ENCODE measurements at places on chromosomes 16 and 17. TPM values are rescaled to one million over a fixed set of nuclear protein-coding genes. Genes with fewer than 3 reads are reported as not detected.

Gene PLCD3
- 36.0 TPM for polyA plus RNA-seq

Gene MYH8
- not detected for polyA plus RNA-seq

Gene FTSJ3
- 52.2 TPM for polyA plus RNA-seq

Gene DHX58
- not detected for polyA plus RNA-seq

Gene SDR42E1
- polyA plus RNA-seq: not detected

Gene TAOK1
- 5.8 TPM for polyA plus RNA-seq

Gene CLEC18A
- polyA plus RNA-seq: 0.55 TPM

Gene BAIAP3
- 2.7 TPM for polyA plus RNA-seq

Gene DHODH
- 10.2 TPM for polyA plus RNA-seq

Gene ITGAL
- not detected for polyA plus RNA-seq

- DNase-seq: peak; percentile 45
Observed at GRCh38 chr17:45332989-45333701, 16.3 kb upstream of the MAP3K14 start.

DNA sequence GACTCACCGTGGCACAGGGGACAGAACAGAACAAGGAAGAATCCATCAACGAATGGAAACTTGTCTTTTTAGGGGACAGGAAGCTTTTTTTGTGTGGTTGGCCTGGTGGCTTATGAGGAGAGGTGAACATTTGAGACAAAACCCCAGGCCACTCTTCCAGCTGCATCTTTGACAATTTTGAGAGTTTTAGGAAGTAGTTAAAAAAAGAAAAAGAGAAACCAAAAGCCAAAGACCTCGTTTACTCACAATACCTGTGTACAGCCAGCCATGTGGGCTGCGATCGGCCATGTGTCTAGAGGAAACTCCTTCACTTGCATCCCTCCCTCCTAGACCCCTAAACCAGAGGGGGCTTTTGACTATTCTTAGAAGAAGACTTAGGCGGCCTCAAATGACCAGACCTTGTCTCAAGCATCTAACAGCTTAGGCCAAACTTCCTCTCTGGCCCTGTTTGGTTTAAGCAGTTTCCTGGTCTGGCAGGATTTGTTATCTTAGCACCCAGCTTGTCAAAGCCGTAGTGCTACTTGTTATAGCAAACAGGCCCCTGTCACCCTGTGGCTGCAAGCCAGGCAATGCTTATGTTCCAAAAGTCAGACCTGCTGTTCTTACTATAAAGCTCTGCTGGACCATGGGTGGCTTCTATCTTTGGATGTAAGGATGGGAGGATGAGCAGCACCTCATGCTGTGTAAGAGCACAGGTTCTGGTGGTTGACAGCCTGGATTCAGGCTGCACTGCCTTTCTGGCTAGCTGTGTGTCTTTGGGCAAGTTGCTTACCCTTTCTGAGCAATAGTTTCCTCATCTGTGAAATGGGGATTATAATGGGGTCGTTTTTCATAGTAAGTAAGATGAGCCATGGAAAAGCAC is 17.7 kb downstream of the KSR1 start:
- peak; percentile 69 for DNase-seq

DNA sequence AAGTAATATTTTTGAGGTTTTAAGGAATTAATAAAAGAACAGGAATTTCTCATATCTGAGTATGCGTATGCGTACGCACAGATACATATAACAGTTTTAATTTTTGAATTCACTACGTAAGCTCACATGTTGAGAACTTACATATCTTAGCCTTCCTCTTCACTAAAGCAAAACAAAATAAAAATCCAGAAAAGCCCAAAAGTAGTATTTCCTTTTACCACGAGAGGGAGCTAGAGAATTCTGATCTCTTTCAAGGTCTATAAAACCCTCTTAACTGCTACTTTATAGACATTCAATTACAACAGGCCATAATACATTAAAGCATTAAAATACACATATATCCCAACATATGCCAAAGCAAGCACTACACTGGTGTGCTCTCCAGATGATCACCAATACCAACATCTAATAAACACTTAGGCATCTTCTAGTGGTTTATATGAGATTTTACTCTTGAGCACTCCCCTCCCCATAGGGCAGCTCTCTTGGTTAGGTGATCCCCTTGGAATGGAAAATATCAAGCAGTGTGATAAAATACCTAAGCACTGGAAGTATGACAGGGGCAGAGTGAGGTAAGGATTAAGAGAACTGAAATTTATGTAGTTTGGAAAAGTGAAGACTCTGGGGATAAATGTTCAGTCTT is 94.0 kb downstream of the SKAP1 start:
- DNase-seq: peak; percentile 67

GRCh38 chr17:50130559-50131305 is 772 bp upstream of the SAMD14 start:
- DNase-seq: no peak

DNA sequence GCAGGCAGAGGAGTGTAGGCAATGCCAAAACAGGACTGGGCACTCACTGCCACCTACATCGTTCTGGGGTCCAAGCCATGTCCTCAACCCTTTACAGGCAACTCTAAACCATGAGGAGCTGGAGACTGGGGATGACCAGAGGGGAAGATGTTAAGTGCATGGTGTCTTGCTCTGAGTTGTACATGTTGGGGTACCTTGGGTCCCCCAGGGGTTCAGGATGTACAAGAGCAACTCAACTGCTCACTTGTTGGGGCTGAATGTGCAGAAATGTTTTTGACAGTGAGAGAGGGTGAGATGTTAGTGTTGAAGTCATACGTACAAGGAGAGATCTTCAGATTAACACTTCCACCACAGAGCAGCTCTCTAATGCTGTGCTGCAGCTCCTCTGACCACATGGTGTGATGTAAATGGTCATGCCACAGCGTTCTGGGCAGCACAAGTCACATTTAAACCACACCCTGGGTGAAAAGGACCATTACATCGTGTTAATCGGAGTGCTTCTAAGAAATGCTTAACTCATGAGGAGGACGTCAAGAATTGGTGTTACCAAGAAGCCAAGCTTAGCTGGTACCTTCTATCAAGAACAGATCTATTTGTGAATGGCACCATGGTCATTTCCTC is 2.4 kb downstream of the CCL18 start:
- no peak for DNase-seq

GRCh38 chr16:17269439-17269838 is 201.3 kb downstream of the XYLT1 start:
- DNase-seq: no peak

DNA sequence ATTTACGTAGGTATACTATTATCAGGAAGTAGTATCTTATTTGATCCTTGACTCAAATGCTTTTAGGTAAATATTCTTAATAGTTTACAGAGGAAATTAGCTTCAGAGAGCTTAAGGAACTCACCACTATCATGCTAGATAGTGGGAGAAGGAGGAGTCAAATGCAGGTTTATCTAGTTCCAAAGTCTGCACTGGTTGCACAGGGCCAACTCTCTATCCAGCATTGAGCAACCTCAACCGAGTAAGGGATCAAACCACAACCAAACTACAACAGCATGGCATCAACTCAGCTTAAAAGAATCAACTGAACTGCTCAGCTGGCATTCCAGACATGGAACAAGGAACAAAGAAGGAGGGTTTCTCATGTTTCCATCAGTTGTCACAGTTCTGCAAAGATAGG is 306.0 kb downstream of the MAF start:
- no peak for DNase-seq

GRCh38 chr17:32487473-32488176 is 832 bp downstream of the CDK5R1 start:
- DNase-seq: peak; percentile 60

- peak; percentile 11 for DNase-seq
Observed at GRCh38 chr16:49352892-49353291, 20.7 kb upstream of the C16orf78 start.

- DNase-seq: no peak
Observed at GRCh38 chr16:66904846-66905632, 13.6 kb downstream of the CDH16 start.

DNA sequence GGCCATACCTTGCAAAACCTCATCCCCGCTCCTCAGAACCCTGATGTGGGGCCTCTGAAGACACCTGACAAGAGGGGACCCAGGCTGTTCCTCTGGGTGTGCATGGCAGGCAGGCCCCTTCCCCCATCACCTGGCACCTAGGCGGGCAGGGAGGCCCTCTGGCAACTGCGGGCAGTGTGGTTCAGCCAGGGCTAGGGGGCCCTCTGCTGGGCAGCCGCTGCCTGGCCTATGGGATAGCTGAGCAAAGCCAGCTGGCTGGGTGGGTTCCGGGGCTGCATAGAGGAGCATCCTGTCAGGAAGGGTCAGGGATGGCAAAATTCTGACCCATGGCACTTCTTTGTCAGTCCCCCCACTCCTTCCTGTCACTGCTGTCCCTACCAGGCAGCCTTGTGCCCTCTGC is 228.7 kb upstream of the ASIC2 start:
- peak; percentile 36 for DNase-seq

- DNase-seq: no peak
Observed at GRCh38 chr16:12700161-12700560, 103.5 kb downstream of the CPPED1 start.

DNA sequence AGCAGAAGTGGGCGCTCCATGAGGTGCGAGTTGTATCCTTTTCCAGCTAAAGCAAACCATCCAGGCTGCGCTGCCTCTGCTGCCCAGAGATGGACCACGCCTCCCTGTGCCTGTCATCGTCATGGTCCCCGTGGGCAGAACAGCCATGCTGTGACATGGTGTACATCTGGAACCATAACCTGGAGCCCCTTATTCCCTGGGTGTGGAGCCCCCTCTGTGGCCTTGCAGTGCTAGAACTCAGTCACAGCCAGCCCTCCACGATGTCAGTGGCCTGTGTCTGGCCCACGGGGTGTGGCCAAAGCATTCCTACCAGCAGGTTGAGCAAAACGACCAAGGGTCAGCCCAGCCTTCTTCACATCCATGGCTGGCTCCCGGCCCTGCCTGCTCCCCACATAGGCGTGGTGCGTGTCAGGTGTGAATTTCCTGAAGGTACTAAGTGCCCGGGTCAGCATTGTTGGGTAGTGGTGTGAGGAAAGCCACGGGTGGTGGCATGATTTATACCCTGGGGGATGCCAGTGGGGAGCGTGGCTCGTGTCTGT is 22.7 kb upstream of the JPT2 start:
- no peak for DNase-seq

DNA sequence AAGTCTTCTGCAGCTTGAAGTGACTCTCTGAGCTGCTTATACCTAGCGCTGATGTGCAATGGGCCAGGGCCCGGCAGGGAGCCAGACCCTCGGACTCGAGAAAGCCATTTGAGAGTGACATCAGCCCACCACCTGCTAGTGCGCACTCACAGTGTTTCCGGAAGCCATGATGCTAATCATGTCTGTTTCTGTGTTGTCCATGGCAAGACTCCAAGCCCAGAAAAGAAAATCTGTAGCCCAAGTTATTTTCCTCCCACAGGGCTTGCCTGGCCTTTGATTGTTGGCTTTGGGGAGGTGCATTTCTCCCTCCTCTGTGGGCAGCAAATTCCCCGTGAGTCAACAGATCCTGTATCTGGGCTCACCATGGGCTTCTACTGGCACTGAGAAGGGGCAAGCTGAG is 1.8 kb upstream of the CDRT4 start:
- DNase-seq: peak; percentile 60

DNA sequence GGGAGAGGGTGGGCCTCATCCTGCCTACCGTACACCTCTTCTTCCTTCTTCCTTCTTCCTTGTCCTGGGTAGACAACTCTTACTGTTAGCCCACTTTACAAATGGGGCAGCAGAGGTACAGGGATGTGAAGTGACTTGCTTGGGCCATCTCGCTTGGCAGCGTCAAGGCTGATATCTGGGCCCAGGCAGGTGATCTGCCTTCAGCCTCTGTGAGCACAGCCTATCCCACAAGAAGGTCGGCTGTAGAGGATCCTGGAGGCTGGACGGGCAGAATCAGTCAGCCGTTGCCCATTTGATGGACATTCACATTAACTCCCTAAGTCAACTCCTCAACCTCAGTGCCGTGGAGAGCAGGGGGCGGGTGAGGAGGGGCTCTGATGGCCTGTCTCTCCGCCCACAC is 317.3 kb downstream of the CPPED1 start:
- DNase-seq: no peak

GRCh38 chr16:23029733-23030420 is 119.4 kb downstream of the USP31 start:
- DNase-seq: no peak

DNA sequence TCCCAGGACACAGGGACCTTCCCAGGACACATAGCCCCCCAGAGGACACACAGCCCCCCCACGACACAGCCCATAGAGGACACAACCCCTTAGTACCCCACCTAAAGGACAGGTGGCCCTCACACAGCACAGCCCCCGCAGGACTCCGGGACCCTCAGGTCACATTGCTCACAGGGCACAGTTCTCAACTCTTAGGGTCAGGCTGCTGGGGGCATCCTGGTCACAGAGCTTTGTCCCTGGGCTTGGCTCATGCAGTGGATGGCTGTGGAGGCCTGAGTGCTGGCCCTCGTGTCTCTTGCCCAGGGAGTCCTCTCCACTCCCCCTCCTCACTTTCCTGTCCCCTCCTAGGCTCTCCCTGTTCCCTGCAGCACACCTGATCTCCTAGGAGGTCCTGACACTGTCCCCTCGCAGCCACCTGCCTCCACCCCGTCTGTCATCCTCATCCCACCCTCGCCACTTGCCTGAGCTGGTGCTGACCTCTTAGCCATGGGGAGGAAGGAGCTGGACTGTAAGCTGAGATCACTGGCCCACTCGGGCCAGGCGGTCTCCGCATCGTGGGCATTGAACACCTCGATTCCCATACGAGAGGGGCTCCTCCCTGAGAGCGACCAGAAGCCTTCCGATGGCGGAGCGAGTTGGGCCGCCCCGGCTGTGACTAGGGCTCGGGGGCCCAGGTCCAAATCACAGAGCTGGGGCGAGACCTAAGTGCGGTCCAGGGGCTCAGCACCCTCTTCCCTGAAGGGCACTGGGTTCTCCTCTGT is 1.4 kb upstream of the WDR45B start:
- no peak for DNase-seq

- DNase-seq: no peak
Observed at GRCh38 chr17:28956112-28956511, 4.8 kb upstream of the PHF12 start.

- no peak for DNase-seq
Observed at GRCh38 chr16:6549415-6549814, 783.2 kb upstream of the RBFOX1 start.

GRCh38 chr17:73938706-73939105 is 264.8 kb upstream of the RPL38 start:
- DNase-seq: no peak

DNA sequence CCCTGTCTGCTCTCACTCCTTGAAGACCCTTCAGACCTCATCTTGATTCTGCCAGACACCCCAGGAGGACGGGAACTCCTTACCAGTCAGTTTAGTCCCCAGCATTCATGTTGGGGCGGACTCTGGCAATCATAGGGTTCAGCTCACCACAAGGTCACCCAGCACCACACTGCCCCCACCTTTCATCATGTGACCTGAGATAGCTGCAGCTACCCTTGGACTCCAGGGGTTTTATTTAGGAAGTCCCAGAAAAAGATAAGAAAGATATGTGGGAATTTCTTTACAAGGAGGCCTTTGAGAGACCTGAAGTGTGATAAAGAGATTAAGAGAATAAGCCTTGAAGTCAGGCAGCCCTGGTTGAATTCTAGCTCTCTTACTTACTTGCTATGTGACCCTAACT is 59.8 kb upstream of the NLK start:
- DNase-seq: no peak

GRCh38 chr17:60720763-60721531 is 43.3 kb downstream of the BCAS3 start:
- peak; percentile 74 for DNase-seq

Data from cardiac muscle cell (in vitro differentiated cells and primary cell).